ENCODE measurements at places on chromosomes 4 and X.

GRCh38 chrX:46620505-46620904 is 46.9 kb downstream of the CHST7 start:
- DNase-seq: no peak

GRCh38 chrX:39331082-39331704 is 529.9 kb downstream of the MID1IP1 start:
- no peak for DNase-seq

GRCh38 chr4:174496631-174497432 is 25.5 kb downstream of the HPGD start:
- no peak for DNase-seq

DNA sequence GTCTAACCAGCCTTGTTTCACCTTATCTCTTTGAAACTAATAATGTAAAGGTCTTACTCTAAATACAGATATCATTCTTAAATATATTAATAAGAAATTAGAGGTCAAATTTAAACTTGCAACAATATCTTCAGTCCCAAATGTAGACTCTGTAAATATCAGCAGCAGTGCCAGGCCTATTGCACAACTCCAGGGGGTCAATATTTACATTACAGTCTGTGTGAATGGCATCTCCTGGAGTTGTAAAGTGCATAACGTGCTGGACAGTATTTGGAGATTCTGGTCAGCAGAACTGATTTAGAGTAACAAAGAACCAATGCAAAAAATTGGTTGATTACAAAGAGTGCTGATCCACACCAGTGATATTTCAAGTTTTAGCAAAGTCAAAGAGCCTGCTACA is 1225.9 kb downstream of the PCDH19 start:
- no peak for DNase-seq

GRCh38 chr4:82423245-82424054 is 6.8 kb downstream of the HNRNPDL start:
- DNase-seq: no peak

DNA sequence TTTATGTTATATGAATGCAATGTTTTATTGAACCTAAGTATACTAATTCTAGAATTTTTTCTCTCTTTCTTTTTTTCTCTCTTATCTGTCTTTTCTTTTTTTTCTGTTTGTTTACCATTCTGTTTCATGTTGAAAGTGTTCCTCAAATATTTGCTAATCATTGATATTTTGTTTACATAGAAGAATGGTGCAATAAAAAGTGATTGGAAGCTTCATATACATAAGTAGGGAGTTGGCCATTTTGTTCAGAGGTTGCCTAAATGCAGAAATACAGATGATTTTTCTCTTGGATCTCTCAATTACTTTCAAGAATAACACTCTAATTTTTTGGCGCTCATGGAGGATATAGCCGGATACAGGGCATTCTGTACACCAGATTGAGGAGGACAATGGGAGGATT is 5.7 kb upstream of the SERTM2 start:
- DNase-seq: no peak

DNA sequence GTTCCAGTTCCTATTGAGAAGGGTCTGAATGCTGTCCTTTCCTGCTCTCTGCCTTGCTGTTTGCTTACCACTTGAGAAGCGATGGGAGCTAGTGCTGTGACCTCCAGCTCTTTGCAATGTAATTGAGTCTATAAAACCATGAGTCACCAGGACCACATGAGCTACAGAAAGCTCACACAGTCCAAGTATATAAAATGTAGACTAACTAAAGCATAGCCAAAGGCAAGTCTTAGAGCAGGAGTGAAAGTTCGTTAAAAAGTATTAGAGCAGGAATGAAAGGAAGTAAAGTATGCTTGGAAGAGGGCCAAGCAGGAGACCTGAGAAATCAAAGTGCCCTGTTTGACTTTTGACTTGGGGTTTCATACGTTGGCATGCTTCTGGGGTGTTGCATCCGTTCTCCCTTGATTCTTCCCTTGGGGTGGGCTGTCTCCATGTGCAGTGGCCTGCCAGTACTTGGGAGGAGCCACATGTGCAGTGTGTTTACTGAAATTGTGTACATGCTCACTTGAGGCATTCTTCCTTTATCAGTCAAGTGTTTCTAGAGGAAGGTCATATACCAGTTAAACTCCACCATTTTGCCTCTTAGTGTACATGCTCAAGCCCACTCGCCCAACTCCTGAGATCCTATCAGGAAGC is 71.3 kb upstream of the KIT start:
- no peak for DNase-seq

DNA sequence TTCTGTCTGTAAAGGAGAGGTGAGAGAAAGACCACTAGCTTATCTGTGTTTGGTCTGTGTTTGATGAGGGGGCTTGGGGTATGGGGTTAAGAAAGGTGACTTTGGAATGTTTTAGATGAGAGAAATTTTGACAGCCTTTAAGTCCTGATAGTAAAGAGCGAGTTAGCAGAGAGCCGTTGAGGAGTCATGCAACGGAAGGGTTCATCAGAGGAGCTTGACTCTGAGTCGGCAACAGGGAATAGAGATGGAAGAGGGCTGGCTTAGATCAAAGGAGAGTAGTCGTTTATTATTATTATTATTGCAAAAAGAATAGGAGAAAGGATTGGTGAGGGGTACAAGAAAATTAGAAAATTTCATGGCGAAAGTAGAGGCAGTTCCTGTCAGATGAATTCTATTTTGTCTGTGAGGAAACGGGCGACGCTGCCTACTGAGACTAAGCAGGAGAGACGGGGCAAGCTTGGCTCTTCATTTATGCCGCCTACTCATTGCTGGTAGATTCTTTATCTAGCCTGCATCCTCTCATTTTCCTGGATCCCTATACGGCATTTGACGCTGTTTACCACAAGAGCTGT is 473 bp upstream of the VAMP7 start:
- no peak for DNase-seq

DNA sequence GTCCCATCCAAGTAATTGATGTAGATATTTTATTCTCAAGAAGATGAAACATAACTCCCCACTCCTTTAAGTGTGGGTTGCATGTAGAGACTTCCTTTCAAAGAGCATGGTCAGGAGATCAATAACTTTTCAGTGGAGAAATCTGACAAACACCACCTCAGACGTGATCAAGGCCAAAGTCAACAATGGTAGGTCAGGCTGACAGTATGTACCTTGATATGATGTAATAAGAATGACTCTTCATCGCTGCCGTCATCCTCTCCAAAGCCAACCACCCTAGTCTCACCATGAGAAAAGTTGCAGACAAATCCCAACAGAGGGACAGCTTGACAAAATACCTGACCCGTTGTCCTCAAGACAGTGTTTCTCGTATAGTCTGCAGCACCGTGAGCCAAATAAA is 67.3 kb upstream of the DHRSX start:
- no peak for DNase-seq

- DNase-seq: no peak
These were observed 236.7 kb downstream of the NR3C2 start for GRCh38 chr4:148205476-148205875.

- no peak for DNase-seq
These were observed 25.3 kb downstream of the GPM6B start for GRCh38 chrX:13791559-13791958.

DNA sequence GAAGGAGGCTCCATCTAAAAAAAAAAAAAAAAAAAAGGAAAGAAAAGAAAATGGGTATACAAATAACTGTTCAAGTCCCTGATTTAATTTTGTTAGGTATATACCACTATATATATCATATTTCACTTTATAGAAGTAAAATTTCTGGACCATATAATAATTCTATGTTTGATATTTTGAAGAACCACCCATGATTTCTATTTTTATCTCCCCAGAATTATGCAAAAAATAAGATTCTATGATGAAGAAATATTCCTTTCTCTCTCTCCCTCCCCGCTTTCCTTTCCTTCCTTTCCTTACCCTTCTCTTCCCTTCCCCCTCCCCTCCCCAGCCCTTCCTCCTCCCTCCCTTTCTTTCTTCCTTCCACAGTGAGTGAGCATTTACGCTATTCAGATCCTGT is 337.5 kb upstream of the SPANXN4 start:
- DNase-seq: no peak

GRCh38 chr4:3305610-3306371 is 13.0 kb downstream of the RGS12 start:
- DNase-seq: no peak

DNA sequence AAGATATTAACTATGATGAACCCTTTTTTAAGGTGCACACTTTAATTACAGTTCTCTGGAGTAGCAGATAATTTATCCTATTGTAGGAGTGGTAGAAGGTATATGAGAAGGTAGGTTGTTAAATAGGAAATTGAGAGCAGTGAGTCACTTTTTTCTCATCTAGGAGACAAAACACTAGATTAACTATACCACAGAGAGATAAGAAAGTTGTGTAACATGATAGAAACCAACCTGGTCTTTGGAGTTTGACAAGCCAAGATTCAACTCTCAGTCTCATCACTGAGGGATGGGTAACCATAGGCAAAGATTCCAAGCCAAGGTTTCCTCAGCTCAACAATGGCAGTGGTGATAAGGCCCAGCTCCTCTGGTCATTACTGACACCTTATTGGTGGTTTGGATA is 104.0 kb downstream of the MAD2L1 start:
- DNase-seq: no peak

DNA sequence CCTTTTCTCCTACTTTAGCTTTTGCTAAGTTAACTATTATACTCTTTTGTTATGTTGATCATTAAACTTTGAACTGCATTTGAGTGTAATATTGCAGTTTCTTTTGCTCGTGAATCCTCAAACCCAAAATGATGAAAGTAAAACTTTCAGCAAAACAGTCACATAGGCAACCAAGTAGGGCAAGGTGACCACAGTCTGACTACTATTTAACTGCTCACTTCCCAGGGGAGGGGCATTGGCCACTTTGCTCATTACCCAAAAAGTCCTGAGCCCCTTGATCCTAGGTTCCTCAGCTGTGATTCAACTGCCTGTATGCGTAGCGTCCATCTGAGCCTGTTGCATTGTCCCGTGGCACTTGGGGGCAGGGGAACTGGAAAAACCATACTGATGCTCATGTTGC is 17.0 kb downstream of the RBMX2 start:
- DNase-seq: no peak

DNA sequence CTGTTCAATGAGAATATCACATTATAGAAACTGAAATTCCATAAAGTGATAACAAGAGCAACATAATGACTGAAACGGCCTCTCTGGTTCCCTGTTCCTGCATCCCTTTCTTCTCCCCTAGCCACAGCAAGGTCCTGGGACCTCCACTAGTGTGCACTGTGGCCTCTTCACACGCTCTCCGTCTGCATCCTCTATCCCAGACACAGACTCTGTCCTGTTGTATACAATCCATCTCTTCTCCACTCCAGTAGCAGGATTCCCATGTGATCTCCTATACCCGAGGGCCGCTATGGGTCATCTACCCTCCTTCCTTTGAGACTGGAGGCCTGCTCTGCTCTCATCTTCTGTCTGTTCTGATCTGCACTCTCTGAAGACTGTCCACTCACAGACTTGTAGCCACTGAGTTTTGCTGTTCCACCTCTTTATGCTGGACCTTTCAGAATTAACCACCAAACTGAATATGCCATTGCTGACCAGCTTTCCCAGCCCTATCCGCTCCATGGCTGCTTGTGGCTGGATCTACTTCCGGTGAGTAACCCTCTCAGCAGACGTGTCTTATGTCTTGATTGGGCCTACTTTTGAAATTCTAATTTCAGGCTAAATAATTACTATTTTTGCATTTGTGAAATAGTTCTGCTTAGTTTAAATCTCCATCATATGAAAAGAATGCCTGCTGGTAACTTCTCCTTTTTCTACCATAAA is 105.1 kb upstream of the NAP1L5 start:
- no peak for DNase-seq

DNA sequence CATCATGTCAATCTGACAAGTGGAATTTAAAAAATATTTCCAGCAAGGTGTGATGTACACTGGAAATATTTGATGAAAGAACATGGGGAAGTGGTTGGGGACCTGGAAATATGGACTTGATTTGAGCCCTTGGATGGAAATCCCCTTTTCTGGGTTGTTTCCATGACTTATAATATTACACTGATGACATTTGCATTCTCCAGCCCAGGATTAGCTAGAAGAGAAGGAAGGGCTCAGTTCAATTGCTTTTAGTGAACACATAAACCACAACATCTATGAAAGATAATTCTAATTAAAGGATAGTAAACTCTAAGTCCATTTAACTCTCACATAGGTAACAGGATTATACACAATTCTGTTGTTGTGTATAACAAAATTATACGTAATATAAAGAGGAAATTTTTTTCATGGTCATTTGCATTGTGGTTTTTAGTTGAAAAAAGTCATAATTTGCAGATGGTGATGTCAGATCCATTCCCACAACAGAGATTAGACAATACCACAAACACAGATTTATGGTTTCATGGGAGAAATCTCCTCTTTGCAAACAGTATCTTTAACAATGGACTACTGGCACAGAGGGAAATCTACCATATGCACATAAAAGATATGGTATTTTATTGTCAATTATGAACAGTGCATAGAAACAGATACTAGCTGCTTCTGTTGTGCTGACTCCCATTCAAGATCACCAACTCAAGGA is 126.5 kb downstream of the DKK2 start:
- no peak for DNase-seq

DNA sequence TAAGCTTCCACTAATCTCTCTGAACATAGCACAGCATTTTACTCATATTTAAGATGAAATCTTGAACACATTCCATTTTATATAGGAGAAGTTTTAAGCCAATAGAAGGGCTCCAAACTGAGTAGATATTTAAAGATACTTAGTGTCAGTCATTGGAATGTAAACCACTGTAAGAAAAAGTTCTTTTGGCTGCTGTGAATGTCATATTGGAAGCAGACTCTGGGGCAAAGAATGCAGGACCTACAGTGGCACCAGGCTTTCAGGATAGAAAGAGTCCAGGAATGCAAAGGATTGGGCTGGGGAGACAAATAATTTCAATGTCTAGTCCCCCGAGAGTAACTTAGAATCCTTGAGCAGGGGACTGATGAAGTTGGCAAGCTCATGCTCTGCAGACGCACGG is 1047.7 kb downstream of the STIM2 start:
- no peak for DNase-seq

GRCh38 chr4:114727461-114727860 is 128.9 kb downstream of the UGT8 start:
- no peak for DNase-seq

DNA sequence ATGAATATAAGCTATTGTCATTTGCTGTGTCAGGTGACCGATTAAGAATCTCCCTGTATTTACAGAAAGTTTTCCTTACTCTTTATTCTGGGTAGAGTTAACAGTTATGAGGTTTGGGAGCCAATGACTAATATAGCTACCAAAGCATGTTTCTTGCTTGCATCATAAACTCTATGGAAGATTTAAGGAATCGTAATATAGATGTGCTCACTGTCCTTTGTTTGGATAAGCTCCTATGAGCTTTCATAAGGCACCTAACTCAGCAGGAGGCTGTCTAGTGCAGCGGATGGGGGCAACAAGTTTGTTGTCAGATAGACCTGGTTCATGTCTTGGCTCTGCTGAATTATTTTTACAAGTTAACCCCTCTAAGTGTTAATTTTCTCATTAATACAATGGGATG is 75.0 kb upstream of the PAQR3 start:
- DNase-seq: no peak

- DNase-seq: no peak
These were observed 69.4 kb upstream of the AGA start for GRCh38 chr4:177511611-177512010.
